H4 (cell line): ENCODE measurements at places on chromosomes 4 and X.

DNA sequence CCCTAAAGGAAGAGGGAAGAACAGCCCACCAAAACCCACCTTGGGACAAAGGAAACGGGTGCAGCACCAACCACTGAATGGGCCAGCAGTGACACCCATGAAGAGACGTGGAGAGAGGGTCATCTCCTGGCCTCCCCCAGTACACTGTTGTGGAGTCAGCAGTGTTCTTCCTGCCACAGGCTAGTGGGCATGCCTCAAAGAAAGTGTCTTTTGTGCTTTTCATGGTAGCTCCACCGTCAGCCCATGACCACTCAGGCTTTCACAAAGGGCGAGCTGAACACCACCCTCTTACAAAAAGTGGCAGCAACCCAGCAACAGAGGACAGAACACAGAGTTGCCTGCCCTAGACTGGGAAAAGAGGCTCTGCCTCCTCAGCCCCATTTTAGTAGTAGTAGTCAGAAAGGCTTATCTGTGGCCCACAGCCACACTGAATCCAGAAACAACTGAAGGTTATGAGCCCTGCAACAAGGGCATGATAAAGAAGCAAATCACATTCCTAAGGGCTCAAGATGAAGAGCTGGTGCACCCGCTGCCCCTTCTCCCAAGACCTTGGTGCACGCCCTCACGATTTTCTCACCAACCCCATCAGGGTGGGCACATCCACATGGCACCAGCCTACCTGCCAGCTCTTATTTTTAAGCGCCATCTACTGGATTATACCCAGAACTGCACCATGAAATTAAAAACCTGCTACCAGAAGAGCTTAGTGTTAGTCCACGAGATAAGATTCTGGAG, 53.1 kb downstream of the RAB28 start:
- DNase-seq = no peak

DNA sequence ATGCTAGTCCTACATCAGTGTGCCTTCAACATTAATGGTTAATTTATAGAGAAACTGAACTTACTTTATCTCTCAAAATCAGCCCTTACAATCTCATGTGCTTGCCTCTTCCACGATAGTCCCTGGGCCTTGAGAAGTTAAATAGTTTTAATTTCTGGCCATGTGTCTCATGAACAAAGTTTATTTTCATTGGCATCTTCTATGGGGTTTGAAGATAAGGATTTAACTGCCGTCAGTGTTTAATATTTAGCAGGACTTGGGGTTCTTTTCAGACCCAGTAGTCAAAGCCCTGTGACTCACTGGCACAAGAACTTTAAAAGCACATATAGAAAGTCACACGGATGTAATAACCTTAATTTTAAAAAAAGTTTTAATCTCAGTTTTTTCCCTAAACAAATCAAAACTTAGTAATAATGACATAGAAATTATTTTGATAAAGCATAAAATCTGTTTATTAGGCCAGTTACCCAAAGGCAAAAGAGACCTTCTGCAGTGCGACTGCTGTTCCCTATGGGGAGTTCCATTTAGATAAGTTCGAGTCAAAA, 10.1 kb upstream of the MPP1 start:
- no peak for DNase-seq

GRCh38 chr4:153385784-153386183, 41.3 kb downstream of the MND1 start:
- no peak for DNase-seq

DNA sequence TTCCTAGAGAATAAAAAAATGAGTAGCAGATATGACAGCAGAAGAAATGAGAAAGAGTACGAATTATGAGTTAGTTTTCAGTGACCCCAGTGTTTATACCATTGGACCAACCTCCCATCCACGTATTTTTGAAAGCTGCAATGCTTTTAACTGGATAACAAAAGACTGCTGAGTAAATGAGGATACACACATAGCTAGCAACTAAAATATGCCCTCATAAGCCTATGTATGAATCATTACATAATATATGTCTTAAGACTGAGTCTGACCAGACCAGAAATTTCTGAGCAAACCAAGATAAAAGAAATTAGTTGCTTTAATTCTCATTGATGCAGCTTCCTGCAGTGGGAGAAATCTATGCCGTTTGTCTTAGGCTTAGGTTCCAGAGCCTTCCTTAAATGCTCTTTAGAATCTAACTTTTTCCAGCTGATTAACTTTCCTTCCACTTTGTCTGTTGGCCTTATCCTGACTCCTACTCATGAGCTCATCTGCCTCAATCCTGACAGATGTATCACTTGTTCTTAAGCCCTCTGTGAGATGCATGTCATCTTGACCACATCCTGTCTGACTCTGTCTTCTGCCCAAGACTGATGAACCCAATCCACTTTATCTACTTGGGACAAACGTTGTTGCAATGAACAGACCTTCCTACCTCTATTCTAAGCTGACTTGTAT, 301.4 kb upstream of the AADAT start:
- peak; percentile 7 for DNase-seq

DNA sequence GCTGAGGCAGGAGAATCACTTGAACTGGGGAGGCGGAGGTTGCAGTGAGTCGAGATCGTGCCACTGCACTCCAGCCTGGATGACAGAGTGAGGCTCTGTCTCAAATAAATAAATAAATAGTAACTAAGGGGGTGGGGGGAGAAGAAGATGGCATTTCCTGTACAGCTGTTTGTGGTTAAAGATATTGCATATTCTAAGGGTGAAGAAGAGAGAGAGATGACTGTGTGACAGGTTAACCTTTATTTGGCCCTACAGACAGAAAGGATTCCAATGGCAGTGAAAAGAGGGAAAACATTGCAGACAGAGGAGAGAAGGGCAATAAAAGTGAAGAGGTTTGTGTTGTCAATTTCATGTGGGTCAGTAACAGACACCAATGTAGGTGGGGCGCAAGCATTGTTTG, 9.4 kb downstream of the TASL start:
- DNase-seq = peak; percentile 4

- no peak for DNase-seq
Measured at GRCh38 chr4:89336818-89337420, 29.3 kb upstream of the GPRIN3 start.

DNA sequence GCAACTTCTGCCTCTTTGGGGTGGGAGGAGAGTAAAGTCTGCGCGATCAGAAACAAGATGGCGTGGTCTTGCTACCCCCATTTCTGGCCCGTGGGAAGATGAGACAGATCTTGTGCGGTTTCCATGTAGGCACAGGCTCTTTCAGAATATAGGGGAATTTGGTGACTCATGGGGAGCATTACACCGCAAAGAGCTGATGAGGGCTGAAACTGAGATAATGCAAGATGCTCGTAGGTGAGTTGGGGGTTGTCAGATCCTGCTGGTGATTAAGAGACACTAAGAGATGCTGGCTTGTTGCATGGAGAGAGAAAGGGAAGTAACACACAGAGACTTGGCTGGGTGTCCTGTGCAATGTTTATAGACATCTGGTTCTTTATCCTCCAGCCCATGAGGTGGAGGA, 1.5 kb downstream of the EVC start:
- peak; percentile 45 for DNase-seq

GRCh38 chr4:176660561-176660960, 132.2 kb downstream of the VEGFC start:
- no peak for DNase-seq

DNA sequence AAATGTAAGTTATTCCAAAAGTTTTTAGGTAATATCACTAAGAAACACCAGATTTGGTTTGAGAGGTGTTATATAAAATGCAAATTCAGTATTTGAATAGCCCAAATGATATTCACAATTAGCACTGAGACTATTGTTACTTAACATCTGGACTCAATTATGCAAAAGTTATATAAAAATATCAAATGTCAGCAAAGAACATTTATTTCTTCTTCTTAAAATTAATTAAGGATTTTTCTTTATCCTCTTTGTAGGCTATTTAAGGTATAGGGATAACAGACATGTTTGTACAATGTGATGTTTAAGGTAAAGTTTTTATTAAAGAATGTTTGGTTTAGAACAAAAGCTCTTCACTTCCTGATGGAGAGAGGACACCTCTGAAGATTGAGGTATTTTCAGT, 63.3 kb upstream of the GK2 start:
- DNase-seq = no peak

DNA sequence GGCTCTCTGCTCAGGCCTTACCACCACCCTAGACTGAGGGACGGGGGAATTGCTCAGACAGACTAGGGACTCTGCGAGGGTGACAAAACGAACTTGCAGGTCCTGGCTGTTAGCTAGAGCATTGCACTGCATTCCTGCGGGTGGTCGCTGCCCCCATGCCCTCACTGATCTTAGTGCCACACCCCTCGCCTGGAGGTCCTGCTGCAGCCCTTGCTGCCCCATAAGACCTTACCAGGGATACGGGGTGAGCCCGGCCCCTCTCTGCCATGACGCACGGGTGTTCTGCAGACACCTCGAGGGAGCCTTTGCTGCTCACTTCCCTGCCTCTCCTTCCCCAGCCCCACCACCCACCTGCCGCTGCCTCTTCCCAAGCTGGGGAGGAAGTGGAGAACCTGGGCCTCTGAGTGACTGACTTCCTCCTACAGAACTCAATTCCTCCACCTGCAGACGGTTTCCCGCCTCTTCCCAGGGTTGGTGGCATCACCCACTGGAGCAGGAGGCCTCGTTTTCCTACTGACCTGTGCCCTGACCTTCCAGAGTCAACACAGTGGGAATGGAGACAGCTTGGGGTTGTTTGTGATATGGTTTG, 19.8 kb upstream of the TBC1D14 start:
- DNase-seq = no peak

DNA sequence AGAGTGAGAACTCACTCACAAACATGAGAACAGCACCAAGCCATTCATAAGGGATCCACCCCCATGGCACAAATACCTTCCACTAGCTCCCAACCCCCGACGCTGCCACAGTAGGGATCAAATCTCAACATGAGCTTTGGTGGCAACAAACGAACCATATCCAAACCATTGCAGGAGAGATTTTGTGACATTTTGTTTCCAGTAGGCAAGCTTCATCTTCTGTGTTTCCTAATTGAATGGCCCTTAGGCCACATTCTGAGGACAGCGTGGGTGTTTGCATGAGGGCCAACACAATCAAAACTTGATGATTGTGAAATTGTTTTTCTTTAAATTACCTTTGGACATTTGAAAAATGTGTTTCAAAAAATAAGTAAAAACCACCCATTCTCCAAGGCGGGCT, 102.6 kb upstream of the LNX1 start:
- DNase-seq = no peak

DNA sequence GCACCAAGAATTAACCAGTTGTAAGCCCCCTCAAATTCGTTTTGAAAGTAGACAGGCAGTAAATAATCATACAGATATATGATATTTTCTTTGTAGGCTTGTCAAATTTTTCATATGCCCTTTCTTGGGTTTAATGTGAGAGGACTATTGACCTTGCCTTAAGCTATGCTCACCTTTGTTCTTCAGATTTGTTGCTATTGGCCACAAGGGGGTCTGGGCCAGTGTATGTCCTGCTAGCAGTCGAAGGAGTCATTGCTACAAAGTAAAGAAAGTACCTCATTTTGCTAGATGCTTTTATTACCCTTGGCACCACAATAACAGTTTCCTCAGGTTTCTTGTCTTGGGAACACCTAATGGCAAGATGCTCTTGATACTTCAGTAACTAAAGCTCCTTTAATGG, 51.7 kb downstream of the IGSF1 start:
- no peak for DNase-seq

GRCh38 chrX:34642849-34643248, 14.2 kb downstream of the TMEM47 start:
- no peak for DNase-seq

- DNase-seq = peak; percentile 80
Measured at GRCh38 chr4:77172336-77172735, 15.3 kb downstream of the CCNG2 start.

DNA sequence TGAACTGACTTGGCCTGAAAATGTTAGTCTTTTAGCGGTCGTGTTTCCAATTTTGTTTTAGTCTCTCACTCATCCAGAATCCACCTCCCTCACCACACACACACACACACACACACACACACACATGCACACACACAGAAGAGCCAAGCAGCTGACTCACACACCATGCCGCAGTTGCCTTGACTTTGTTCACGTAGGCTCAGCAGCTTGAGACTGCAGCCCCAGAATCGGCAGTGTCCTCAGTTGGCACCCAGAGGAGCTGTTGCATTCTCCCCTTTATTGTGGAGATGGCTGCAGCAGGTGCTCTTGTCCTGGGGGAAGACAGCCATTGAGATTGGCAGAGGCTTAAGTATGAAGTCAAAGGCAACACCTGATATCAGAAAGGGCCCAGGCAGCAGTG, 20.9 kb upstream of the XPNPEP2 start:
- DNase-seq = peak; percentile 21

DNA sequence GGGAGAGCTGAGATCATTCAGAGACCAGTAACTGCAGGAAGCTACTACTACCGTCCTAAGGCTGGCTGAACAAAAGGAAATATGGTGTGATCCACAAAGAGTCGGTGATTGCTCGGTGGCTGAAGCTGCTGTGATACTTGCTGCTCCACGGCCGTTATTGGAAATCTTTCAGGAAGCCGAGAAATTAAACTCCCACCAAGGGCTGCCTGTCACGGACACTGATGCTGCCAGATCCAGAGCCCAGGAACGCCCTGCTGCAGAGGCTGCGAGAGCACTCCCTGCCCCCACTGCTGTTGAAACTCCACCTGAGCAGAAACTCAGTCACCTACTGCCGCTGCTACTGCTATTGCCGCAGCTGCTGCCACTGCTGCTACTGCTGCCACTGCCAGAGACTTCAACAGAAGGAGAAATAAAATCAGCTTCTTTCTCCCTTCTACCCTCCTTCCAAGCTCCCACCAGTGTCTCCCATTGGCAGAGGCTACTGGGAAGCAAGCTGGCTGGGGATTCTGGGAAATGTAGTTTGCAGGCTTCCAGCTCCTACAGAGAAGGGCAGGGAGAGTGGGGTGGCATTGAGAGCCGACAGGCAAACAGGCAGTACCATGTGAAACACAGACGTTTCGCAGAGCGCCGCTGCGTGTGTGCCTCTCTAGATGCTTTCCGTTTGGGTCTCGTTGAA, 126.0 kb upstream of the ENPP6 start:
- peak; percentile 55 for DNase-seq

DNA sequence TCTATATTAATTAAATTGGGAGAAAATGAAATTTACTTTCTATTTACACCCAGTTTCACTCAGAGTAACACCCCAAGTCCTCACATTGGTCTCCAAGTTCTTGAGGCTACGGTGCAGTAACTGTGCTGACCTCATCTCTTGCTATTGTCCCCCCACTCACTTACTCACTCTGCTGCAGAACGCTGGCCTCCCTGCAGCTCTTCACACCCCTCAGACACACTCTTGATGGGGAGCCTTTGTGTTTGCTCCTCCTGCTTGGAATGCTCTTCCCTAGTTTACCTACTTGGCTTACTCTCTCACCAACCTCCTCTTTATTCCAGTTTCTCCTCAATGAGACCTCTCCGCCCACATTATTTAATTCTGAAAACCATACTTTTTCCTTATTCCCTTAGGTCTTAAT, 22.2 kb upstream of the SPARCL1 start:
- DNase-seq = no peak

GRCh38 chr4:89800012-89800516, 36.9 kb downstream of the SNCA start:
- DNase-seq = peak; percentile 13
